Panc1 (cell line): ENCODE measurements at places on chromosomes 13 and 19.

DNA sequence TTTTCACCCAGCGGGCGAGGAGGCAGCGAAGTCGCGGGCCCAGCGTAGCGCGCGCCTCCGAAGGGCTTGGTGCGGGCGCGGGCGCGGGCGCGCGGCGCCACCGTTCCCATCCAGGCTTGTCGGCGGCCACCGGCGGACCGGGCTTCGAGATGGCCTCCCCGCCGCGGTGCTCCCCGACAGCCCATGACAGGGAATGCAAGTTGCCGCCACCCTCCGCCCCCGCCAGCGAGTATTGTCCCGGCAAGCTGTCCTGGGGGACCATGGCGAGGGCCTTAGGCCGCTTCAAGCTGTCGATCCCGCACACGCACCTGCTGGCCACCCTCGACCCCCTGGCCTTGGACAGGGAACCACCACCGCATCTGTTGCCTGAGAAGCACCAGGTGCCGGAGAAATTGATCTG, at the start of gene WDR88:
WDR88 (plus strand) TSS at position 94 of the 400 bp plus-strand sequence; CDS start at position 150, 56 bp downstream.
- DNase-seq: no peak

GRCh38 chr13:20446900-20447299, 78.8 kb downstream of the CRYL1 start:
- no peak for DNase-seq

DNA sequence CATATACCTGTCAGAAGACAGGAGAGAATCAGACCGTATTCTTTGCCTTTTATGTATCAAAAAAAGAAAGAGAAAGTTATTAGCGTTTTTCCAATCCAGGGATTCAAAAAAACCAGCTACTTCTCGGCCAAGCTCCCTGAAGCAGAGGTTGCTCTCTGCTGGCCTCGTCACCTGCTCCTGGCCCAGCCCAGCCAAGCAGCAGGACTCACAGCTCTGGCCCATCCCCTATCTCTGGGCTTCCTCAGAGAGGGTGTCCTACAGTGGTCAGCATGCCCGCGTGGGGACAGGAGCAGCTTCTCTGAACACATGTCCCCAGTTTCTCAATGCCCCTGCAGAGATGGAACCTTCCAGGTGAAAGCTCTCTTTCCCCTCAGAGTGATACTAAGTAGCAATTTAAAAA, 209.0 kb downstream of the URI1 start:
- DNase-seq: no peak

DNA sequence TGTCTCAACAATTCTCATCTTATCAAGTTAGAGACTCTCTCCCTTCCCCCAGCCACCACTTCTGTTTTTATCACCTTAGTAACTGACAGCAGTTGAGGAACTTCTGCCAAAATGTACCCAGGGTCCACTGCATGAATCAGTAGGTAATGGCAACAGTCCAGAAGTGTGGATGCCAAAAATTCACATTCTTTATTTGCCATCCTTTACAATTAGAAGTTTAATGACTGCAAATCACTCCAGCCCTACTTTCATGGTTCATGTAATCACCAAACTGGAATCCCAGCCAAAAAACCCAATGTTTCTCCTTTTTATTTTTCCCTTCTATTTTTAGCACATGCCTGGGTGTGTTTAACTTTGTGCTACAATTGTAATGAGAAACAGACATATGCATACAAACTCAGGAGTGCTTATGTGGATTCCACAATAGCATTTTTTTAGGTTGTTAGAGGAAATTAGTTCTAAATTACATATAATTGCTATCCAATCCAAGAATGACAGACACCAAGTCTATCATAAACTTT, 243.5 kb downstream of the RGCC start:
- DNase-seq: no peak

DNA sequence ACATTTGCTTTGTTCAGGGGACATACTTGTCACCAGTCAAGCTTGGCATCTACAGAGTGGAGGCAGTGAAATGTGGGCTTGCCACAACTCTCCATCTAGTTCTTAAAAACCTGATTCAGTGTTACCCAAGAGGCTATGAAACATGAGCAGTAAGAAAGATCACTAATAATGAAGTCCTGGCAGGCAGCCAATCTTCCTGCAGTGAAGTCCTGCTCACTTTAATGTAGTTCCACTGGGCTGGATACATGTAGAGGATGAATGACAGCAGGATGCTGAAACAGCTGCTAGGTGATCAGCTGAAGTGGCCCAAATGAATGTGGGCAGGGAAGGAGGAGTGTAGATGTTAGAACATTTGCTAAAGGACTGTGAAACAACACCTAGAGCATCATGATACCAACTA, 1213.1 kb downstream of the OLFM4 start:
- DNase-seq: no peak

DNA sequence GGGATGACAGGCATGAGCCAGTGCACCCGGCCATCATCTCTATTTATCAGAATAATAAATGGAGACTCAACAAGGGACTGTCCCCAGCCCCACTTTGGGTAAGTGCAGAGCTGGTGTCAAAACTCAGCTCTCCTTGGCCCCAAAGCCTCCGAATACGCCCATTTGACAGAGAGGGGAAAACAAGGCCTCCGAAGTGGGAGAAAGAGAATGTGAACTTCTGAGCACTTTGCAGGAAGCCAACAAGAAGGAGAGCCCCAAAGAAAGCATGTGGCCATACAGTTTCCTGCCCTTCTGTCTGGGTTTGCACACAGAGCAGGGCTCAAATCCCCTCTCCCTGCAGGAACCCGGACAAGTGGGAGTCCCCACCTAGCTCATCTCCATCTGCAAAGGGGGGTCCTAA, 1.6 kb downstream of the CEACAM16 start:
- DNase-seq: no peak

GRCh38 chr19:21092109-21092508, 10.1 kb downstream of the ZNF714 start:
- no peak for DNase-seq

GRCh38 chr13:67023130-67023876, 206.8 kb downstream of the PCDH9 start:
- no peak for DNase-seq

- no peak for DNase-seq
Observed at GRCh38 chr13:25744178-25744577, 307.6 kb downstream of the SHISA2 start.

DNA sequence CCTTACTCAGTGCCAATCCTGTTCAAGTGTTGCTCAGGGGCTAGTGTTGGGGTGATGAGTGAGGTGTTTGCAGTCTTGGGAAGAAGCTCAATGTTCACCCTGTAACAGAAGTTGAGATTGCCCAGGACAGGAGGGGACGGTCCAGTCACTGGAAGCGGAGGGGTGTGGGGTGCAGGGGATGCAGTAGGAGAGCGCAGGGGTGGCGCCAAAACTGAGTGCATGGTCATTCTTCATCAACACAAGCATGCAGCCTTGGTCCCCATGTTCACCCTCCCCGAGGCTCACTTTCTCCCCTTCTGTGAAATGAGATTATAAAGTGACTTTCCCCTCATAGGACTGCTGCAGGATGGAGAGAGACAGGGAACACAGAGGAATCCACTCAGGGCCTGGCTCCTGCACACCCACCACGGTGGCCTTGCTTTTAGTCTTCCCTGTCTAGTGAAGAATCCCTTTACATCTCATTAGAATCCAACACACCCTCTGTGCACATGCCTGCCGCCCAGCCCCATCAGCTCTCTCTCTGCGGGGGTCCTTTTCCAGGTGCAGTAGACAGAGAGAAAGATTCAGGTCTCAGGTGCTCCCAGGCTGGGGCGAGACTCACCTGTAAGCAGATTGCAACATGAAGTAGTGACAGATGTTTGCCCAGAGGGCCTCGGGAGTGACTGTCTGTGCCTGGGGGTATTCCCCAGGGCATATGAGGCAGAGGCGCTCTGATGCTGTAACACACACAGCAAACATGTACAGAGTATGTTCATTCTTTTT, 93.2 kb downstream of the TSHZ3 start:
- DNase-seq: no peak

DNA sequence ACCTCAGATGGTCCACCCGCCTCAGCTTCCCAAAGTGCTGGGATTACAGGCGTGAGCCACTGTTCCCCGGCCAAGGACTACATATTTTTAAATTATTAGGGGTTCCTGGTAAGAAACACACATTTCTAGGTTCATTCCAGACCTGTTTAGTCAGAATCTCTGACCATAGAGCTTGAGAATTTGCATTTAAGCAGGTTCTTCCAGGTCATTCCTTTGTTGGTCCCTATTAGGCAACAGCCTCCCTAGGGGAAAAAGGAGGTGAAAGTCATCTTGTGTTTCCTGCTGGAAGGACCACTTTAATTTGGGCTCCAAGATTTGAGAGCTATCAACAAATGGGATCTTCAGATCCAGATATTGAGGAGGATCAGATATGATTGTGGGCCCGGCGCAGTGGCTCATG, 16.3 kb downstream of the S1PR2 start:
- DNase-seq: no peak

GRCh38 chr19:36099166-36099785, 11.7 kb upstream of the OVOL3 start:
- no peak for DNase-seq

- peak; percentile 32 for DNase-seq
Observed at GRCh38 chr19:56076498-56076897, 44.6 kb downstream of the ZNF787 start.

GRCh38 chr13:24348385-24348784, 39.0 kb downstream of the C1QTNF9 start:
- no peak for DNase-seq

DNA sequence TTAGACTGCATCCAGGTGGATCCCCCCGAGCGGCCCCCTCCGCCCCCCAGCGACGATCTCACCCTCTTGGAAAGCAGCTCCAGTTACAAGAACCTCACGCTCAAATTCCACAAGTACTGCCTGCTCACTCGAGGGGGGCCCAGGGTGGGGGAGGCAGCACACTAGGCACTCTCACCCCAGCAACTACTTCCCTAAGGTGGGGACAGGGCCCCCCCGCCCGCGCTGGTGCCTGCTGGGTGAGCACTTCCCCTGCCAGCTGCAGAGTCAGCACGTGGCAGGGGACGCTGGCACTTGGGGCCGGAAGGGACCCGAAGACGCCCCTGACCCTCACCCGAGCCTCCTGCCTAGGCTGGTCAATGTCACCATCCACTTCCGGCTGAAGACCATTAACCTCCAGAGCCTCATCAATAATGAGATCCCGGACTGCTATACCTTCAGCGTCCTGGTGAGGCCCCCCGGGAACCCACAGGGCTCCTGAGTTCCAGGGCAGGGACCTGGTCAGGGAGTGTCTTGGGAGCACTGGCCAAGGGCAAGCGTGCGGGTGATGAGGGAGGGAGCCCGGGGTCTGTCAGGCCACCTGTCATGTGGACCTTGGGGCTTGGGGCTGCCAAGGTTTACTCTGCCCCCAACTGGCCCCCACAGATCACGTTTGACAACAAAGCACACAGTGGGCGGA, 5.2 kb downstream of the MCOLN1 start:
- DNase-seq: no peak

DNA sequence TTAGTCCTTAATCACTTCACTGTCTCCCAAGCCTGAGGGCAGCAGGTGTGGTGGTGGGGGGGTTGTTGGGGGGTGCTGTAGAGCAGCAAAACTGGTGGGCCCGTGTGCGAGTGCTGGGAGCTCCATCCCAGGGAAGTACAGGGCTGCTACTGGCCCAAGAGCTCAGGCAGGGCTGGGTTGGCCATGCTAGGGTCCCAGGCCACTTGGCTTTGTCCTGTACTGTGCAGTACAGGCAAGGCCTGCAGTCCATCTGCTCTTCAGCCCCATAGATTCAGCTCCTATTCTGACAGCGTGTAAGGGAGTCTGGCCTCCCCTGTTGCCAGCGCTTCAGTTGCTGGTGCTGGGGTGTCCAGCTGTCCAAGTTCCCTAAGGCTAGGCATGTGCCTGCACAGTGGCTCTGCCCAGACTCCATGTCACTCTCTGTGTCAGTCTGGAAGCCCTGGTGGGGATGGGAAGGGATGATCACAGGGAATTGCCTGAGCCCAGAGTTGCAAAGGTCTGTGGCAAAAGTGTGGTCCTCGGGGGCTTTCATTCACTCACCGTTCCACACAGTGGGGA, 1261.7 kb downstream of the EFNB2 start:
- no peak for DNase-seq

DNA sequence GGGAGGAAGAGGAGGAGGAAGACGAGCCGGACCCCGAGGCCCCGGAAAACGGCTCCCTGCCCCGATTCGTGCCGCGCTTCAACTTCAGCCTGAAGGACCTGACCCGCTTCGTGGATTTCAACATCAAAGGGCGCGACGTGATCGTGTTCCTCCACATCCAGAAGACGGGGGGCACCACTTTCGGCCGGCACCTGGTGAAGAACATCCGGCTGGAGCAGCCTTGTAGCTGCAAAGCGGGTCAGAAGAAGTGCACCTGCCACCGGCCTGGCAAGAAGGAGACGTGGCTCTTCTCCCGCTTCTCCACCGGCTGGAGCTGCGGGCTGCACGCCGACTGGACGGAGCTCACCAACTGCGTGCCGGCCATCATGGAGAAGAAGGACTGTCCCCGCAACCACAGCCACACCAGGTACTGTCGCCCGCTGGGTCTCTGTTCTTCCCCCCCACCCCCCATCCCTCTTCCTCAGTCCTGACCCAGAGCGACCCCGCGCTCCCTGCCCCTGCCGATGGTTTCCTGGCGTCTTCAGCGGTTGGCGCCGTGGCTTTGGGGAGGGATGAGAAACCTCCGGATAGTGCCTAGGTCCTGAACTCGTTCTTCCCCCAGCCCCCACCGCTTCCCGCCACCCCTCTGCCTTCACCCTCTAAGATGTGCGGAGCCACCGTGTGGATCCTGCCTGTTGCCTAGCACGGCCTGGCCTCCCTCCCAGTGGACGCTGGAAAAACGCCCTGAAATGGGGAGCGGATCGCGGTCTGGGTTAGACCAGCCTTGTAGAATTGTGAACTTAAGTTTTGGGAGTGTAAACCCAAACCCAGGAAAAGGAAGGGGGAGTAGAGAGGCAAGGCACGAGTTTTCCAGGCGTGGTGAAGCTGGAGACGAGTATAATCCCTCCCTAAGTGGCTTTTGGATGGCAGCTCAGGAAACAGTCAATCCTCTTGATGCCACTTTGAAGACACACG, 1.5 kb downstream of the HS6ST3 start:
- no peak for DNase-seq

DNA sequence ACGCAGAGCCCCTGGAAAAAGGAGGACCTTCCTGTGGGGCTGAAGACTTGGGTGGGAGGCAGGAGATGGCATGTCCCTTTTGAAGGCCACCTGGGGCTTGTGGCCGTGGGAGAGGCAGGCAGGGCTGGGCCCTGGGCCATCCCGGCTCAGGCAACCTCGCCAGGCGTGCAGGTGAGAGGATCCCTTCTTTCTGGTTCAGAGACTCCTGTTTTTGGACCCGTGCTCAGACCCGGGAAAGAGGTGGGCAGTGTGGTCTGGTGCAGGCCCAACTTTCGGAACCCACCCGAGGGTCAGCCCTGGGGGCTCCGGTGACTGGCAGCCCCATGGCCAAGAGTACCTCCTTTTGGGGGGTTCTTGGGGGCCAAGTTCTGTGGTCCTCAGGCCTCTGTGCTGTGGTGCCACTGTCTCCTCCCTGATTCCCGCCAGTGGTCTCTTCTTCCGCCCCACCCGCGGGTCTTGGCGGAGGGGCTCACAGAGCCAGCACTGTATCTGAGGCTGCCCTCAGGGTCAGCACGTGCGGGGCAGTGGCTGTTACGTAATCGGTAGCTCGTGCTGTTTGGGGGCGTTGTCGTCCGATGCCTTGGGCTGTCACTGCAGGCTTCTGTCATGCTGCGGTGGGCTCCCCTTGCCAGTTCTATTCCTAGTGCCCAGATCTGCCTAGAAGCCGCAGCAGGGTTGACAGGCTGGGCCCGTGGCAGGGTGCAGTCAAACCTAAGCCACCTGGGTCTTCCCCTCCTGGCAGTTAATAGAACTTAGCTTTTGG, 42.7 kb downstream of the KDM4B start:
- no peak for DNase-seq
